HFFc6 (cell line): ENCODE measurements at places on chromosomes 7 and 10. TPM values are rescaled to one million over a fixed set of nuclear protein-coding genes. Genes with fewer than 3 reads are reported as not detected.

The PROSER2 gene
- 1.0 to 2.1 TPM (median 2.1 TPM) in 3 replicates for total RNA-seq

The CYCS gene
- total RNA-seq: 135 to 161 TPM (median 142 TPM) in 3 replicates

The TM9SF3 gene
- 195 to 210 TPM (median 202 TPM) in 3 replicates for total RNA-seq

The PNLIPRP3 gene
- not detected in 3 replicates for total RNA-seq

The CD36 gene
- total RNA-seq: 0.82 to 3.5 TPM (median 1.5 TPM) in 3 replicates

The UBTD1 gene
- total RNA-seq: 32.6 to 45.4 TPM (median 44.8 TPM) in 3 replicates

The PAX4 gene
- not detected in 3 replicates for total RNA-seq

The TBX20 gene
- total RNA-seq: not detected in 2 replicates

The NIPSNAP2 gene
- 30.6 to 31.4 TPM (median 30.9 TPM) in 3 replicates for total RNA-seq

The CUZD1 gene
- 0.42 to 0.52 TPM (median 0.46 TPM) in 3 replicates for total RNA-seq

The DOCK1 gene
- 52.0 to 53.6 TPM (median 52.3 TPM) in 3 replicates for total RNA-seq

The CROT gene
- total RNA-seq: 13.0 and 15.2 TPM in 2 replicates

The SHTN1 gene
- total RNA-seq: 4.1 to 5.0 TPM (median 4.2 TPM) in 3 replicates

The TMEM140 gene
- 1.0 and 1.7 TPM in 2 replicates for total RNA-seq

The ZNF853 gene
- total RNA-seq: 0.07 TPM in 1 of 3 replicates, not detected in the others

The ACTL6B gene
- total RNA-seq: not detected in 2 replicates

The AGMO gene
- total RNA-seq: 0.07 TPM in 1 of 3 replicates, not detected in the others

The MMD2 gene
- not detected in 3 replicates for total RNA-seq

GRCh38 chr7:47953822-47954221 is 5.6 kb upstream of the PKD1L1 start:
- no peak for DNase-seq

DNA sequence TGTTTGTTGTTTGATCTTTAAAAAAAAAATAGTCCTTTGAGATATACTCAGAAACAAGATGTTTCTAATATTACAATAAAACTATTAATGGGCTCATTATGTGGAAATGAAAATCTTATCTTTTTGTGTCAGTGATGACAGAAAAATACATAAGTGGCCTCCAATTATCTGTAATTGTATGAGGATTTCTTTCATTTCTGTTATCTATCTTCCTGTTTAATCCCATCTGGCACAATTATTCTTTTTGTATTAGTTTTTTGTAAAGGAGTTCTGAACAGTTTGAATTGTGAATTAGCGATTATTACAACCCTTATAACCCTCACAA is 270.8 kb downstream of the BBS9 start:
- DNase-seq: no peak

DNA sequence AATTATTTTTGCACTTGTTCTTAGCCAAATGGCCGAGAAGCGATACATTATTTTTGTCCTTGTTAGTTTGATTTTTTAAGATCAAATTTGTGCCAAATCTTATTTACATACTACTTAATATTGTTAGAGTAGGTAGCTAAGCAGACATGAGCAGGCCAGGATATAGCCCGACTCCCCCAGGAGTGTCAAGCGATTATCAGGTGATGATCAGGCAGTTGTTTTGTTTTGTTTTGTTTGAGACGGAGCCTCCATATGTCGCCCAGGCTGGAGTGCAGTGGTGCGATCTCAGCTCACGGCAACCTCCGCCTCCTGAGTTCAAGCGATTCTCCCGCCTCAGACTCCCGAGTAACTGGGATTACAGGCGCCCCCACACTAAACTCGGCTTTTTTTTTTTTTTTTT is 71.1 kb downstream of the LYZL2 start:
- DNase-seq: no peak

DNA sequence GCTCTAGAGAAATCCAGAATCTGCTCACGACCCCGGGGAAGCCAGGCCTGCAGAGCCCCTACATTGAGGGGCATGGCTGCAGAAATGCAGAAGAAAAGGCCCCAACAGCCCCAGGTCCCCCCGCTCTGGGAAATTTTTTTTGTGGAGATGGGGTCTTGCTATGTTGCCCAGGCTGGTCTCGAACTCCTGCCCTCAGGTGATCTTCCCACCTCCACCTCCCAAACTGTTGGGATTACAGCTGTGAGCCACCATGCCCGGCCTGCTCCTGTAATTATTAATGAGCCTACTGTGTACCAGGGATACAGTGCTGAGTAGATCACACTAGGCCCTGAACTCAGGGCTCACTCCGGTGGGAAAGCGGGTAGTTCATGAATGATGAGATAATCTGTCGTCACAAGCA is 29.9 kb downstream of the TNRC18 start:
- DNase-seq: no peak

DNA sequence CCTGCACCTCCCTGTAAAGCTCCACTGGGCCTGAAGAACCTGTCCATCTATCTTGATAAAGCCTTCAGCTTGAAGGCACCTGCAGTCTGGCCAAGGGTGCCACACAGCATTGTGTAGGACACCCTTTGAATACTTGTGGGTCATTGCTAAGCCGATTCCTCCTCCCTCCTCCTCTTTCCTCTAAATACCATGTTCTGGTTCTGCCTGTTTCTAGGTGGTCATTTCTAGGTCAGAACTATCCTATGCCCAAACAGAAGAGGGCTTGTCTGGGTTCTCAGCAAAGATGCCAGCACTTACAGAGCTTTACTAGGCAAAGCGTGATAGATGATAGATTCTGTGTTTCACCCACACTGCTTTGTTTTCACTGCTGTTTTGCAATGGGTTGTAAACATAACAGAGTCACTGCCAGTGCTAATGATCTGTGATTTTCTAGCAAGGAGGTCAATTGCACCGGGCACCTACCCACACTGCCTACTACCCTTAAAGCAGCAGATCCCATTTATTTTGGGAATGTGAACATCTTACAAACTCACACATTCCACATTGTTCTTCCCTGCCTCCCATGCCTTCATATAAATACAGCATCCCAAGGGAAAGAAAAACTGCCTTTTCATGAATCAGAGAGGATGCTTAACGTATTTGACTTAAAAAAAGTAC is 279.1 kb upstream of the PITRM1 start:
- DNase-seq: no peak

GRCh38 chr10:60238759-60239100 is 150.9 kb downstream of the ANK3 start:
- no peak for DNase-seq

GRCh38 chr10:8473205-8473604 is 418.7 kb downstream of the GATA3 start:
- DNase-seq: no peak

- peak; percentile 69 for DNase-seq
Observed at GRCh38 chr10:93548376-93549071, 17.9 kb upstream of the FFAR4 start.

GRCh38 chr7:158060216-158060615 is 527.4 kb downstream of the PTPRN2 start:
- DNase-seq: no peak

GRCh38 chr10:77084431-77085144 is 553.0 kb downstream of the KCNMA1 start:
- no peak for DNase-seq

GRCh38 chr7:55205124-55205955 is 159.8 kb upstream of the LANCL2 start:
- no peak for DNase-seq

GRCh38 chr7:36019980-36020379 is 133.1 kb upstream of the EEPD1 start:
- no peak for DNase-seq

GRCh38 chr10:21292763-21293517 is 232.5 kb downstream of the SKIDA1 start:
- peak; percentile 98 for DNase-seq

DNA sequence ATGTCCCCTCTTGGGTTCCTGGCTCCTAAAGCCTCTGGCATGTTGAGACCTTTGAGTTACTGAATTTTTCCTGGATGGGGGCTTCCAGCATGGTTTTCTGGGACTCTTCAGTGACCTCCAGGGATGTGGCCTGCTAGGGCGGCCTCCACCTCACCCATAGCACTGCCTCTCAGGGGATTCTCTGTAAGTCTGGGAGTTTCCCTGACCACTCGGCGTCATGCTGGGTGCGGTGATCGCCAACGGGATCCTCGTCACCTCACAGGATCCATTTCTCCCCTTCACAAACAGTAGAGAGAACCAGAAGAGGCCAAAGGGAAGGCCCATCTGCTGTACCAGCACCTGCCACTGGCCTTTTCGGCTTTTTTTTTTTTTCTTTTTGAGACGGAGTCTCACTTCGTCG is 84.3 kb downstream of the NPTX2 start:
- DNase-seq: no peak

- no peak for DNase-seq
Observed at GRCh38 chr10:58971211-58971610, 205.2 kb upstream of the PHYHIPL start.

GRCh38 chr10:53491774-53492173 is 719.2 kb upstream of the MBL2 start:
- no peak for DNase-seq

- DNase-seq: no peak
Observed at GRCh38 chr7:155846936-155847335, 34.7 kb upstream of the SHH start.

GRCh38 chr10:6053816-6054631 is 8.1 kb downstream of the IL2RA start:
- no peak for DNase-seq

GRCh38 chr10:120392671-120393079 is 64.4 kb upstream of the PLPP4 start:
- no peak for DNase-seq
